ENCODE measurements at places on chromosomes 7 and 10. TPM values are rescaled to one million over a fixed set of nuclear protein-coding genes. Genes with fewer than 3 reads are reported as not detected.

DNA sequence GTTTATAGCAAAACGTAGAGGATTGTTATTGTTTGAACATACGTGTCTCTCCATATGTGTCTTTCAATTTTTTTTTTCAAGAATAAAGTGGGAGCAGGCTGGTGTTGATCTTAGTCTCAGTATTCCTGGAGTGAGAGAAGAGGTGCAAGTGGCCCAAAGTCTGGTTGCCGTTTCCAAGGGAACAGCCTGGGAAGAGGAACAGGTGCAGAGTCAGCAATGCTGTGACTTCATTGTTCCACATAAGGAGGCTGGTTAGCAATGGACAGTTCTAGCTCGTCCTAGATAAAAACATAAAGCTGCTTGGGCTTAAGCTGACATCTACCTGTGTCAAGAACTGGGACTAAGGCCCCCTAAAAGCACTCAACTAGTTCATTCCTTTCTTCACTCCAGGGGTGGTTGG is 626.6 kb upstream of the TPK1 start:
- no peak for DNase-seq

DNA sequence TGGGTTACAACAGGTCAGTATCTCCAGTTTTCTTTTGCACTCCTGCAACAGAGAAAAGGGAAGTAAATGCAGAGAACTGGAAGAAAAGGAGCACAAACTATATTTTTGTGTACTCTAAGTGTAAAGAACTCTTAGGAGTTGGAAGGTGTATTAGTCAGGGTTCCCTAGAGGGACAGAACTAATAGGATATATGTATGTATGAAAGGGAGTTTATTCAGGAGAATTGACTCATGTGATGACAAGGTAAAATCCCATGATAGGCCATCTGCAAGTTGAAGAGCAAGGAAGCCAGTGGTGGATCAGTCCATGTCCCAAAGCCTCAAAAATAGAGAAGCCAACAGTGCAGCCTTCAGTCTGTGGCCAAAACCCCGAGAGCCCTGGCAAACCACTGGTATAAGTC is 22.6 kb upstream of the RAB18 start:
- no peak for DNase-seq

- DNase-seq, result no peak
Measured at GRCh38 chr7:29278337-29279069, 83.9 kb downstream of the CHN2 start.

GRCh38 chr10:17649052-17649451 is 5.1 kb downstream of the STAM start:
- DNase-seq, result no peak

DNA sequence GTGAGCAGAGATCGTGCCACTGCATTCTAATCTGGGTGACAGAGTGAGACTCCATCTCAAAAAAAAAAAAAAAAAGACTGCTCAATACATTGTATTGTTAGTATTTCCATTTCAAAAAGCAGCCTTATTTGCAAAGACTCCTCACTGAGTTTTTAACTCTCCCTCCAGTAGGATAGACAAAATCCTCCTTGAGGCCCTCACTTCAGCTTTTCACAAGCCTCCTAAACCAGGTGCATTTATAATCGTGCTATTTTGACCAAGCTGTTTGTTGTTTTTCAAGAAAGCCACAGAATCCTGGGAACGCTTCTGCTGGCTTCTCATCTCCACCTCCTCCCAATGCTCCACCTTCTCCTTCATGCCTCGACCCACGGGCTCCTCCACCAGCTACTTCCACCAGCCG is 6.3 kb upstream of the DDIT4 start:
- no peak for DNase-seq

GRCh38 chr10:74750848-74751274 is 75.5 kb upstream of the KAT6B start:
- DNase-seq, result no peak

DNA sequence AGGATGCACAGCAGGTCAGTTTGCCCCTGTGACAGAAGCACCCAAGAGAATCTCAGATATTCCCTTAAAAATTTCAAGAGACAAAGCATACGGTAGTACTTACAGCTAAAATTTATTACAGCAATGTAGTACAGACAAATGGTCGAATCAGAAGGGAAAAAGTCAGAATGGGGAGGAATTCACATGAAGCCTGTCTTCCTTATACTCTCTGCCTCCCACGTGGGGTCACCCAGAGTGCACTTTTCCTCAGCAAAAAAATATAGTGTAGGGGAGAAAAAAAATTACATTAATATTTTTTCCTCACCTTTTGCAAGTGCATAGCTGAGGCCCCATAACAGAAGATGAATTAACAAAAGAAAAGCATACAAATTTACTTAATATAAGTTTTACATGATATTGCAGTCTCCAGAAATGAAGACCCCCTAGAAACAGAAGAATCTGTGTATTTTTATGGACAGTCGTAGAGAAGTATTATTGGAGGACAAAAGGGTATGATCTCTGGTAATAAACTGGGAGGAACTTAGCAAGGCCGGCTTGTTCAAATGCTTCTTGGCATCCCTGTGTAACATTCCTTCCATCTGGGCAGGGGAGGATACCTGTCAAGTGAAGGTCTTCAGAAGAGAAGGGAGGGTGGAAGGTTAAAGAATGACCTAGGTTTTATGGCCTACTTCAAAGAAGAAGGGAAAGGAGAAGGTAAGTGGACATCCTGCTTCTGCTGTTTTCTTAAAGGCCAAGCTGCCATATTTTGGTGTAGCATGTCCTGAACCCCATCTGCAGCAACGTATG is 270.6 kb upstream of the MAGI2 start:
- DNase-seq, result no peak

- no peak for DNase-seq
Measured at GRCh38 chr7:4836206-4836661, 25.6 kb downstream of the PAPOLB start.

DNA sequence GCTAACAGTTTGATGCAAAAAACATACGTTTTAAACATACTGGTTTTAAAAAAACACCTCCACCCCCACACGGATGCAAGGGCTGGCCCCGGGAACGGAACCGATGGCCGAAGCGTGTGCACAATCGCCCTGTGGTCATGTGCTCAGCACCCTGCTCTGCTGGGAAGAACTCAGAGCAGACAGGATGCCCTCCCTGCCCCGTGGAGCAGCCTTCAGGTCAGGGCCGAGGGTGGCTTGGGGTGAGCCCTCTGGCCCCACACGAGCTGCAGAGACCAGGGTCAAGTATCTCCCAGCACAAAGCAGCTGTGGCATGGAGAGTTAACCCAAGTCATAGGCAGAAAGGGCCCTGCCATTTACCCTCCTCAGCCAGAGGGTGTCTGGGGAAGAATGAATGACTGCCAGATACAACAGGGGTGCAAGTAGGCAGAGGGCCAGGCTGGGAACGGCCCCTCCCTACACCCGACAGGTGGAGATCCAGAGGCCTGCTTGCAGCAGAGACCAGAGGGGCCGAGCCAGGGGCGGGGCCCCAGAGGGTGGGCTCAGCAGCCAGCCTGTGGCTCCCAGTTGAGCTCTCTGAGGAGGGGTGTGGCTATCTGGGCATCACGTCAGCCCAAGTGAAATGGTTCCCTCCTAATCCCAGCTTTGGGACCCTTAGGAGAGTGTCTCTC is 56.8 kb downstream of the ZRANB1 start:
- no peak for DNase-seq

DNA sequence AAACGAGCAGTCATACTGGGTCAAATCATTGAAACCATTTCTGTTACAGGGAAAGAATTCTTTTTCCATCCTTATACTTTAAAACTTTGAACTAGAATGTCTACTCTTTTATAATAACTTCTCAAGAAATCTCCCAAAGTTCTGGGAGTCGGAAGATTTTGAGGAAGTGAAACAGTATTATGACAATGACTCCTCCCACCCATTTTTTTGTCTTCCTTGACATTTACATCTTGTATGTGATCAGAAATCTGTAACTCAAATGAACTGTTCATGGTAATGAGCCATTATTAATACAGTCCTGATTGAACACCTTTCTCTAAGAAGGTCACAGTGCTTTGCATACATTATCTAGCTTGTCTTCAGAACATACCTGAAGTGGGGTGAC is 227.4 kb downstream of the CELF2 start:
- no peak for DNase-seq

DNA sequence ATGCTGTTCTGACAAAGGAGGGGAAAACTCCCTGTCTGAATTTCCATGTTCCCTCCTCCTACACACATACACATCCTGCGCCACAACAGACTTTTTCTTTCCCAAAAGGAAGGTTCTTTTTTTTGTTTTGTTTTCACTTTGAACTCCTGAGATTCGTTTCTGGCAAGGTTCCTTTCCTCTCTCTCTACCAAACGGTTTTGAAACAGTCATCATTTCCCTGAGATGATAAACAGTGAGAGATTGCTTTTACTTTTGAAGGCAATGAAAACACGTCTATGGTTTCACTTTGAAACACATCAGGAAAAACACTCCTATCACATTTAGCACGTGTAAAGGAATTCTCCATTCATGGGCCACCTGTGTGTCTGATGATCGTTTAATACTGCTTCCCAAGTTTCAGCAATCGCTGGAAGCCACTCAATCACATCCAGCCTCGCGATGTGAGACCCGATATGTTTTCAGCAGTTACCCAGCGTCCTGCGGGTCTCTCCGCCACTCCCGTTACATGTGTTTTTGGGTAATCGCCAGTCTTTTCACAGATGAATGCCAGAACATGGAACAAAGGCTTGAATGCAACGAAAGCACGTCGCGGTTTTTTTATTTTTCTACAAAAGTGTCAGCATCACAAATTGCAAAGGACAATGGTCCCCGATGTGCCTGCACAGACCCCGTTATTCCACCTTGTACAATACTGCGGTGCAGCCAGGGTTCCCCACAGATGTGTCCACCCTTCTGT is 62.8 kb upstream of the CUX1 start:
- DNase-seq, result no peak

DNA sequence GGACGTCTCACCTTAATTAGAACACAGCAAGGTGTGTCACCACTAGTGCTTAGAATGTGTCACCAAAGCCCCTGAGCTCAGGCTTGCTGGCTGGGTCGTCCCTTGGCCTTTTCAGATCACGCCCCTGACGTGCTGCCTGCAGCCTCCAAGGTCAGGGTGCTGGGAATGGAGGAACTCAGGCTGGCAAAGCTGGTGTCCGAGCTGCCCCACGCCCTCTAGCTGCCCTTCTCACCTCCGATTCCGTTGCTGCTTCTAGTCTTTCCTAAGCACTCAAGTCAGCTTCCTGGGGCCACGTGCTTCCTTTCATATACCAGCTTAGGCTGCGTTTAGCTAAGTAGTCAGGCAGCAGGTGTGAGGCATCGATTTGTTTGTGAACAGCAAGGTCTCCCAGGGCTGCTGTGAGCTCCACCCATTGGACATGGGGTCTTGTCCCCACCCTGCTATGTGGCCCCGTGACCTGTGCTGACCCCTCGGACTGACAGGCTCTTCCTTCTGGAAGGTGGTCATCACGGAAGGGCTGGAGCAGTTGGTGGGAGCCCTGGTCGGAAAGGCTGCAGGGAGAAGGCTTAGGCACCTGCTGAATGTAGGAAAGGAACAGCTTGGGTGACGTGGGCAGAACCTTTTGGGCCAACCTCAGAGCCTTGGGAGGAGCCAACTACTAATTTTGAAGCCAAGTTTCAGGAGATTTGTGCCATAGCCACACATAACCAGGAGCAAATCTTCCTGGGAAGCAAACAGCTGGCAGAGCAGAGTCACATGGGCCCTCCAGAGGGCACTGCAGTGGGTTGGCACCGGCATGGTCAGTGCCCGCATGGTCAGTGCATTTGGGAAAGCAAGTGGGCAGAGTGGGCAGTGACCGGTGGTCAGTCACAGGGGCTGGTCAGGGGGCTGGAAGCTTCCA is 28.8 kb downstream of the VIPR2 start:
- no peak for DNase-seq

DNA sequence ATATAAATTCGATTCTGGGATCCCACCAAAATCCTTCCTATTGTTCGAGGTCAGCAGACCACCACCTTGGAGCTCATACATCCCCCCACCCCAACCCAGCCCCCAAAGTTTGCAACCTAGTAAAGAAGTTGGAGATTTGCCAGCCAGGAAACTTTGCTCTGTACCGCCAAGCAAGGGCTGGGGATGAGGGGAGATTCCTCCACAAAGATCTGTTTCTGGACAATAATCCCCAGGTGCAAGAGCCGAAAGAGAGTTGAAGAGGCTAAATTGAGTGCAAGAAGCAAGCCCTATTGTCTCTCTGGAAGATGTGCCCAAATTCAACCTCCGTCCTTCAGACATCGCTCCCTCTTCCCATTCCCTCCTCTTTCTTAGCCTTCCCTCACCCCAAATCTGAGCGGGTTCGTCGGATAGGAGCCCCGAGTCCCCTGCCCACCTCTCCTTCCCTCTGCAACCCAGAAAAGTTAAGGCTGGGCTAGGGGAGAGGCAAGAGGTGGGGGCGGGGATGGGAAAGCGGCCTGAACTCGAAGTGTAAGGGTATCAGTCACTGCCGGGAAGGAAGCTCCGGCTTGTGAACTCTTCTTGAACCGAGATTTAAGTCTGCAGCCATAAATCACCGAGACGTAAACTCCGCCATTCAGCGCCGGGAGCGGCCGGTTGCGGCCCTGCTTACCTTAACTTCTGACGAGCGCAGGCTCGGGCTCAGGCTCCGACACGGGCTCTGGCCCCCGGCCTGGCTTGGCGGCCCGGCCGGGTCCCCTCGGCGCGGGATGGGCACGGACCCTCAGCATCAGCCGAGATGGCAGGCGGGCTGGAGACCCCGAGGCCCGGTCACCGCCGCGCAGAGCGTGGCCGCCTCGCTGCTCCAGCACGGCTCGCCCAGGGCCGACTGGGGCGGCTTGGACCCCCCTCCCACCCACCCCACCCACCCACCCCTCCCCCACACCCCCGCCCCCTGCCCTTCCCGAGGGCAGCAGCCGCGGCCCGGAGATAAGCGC is 10.8 kb upstream of the HOXA2 start:
- no peak for DNase-seq

DNA sequence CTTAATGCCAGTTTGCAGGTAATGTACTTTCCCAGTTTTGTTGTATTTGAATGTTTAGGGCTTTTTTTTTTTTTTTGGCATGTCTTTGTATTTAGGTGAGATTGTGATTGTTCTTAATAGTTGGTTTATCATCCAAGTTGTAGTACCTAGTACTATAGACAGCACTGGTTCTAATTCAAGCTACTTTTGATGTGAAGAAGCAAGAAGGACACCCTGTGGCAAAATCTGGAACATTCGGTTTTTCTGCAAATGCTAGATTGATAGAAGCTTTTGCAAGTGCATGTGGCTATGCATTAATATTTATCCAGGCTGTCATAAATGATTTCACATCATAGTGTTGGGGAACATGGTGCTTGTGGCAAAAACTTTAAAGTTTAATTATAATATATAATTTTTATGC is 248.9 kb downstream of the FOXP2 start:
- DNase-seq, result no peak

GRCh38 chr10:103804871-103805270 is 50.5 kb downstream of the SH3PXD2A start:
- DNase-seq, result no peak

TLX1 gene
- not detected for total RNA-seq

ZNF511 gene
- total RNA-seq, result 82.2 TPM

SPDYE3 gene
- total RNA-seq, result not detected

ZNF37A gene
- total RNA-seq, result 19.0 TPM

MALRD1 gene
- total RNA-seq, result not detected

CLEC2L gene
- not detected for total RNA-seq

CPXM2 gene
- not detected for total RNA-seq

ITPRIP gene
- 13.1 TPM for total RNA-seq

TSPAN12 gene
- total RNA-seq, result not detected

All from CD8-positive, alpha-beta memory T cell (primary cell).